NCI-H2227 treated with DMSO at 0.1 percent for 48 hours (cell line): ENCODE measurements at places on chromosomes 12 and 14.

- DNase-seq: no peak
These were observed 14.6 kb upstream of the CACNB3 start for GRCh38 chr12:48803675-48804074.

DNA sequence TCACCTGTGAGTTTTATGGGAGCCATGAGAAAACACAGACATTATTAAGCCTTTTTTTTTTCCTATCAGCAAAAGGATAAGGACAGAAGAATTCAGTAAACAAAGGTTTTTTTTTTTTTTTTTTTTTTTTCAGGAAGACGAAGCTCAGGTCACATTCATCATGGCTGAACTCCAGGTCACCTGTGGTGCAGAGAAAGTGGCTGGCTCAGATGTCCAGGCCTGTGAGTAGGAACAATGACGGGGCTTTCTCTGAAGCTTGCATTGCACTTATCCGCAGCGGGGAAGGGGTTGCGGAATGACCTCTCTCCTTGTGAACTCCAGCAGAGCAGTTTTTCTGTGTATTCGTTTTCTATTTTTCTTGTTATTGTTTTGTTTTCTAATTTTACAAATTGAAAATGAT, 759.6 kb upstream of the TMEM132C start:
- DNase-seq: no peak

GRCh38 chr12:92158796-92159439, 13.3 kb upstream of the BTG1 start:
- no peak for DNase-seq

GRCh38 chr14:22538671-22539228, 50.3 kb downstream of the DAD1 start:
- DNase-seq: no peak

- DNase-seq: no peak
These were observed 85.0 kb downstream of the BRMS1L start for GRCh38 chr14:35911097-35911496.

GRCh38 chr12:52248541-52249461, 15.8 kb downstream of the KRT7 start:
- DNase-seq: no peak

DNA sequence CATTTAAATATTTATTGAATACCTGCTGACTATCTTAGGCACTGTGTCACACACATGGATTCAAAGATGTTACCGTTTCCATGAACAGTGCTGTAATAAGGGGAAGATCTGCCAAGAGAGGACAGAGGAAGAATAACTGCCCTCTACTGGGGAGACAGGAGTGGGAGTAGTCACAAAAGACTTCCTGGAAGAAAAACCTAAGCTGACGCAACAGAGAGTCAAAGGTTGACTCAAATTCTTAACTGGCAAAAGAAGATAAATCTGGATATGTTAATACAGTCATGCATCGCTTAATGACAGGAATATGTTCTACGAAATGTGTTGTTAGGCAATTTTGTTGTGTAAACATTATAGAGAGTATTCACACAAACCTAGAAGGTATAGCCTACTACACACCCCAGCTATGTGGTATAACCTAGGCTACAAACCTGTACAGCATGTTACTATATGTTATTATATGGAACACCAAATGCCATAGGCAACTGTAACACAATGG, 51.5 kb downstream of the DCAF5 start:
- DNase-seq: no peak

GRCh38 chr14:33460164-33460563, 490.7 kb downstream of the EGLN3 start:
- DNase-seq: no peak
